Central memory CD4-positive, alpha-beta T cell (primary cell): ENCODE measurements at places on chromosomes 5 and 9.
A peak's percentile ranks its signal among the peaks of the same experiment; 100 is the strongest.

- no peak for DNase-seq
Measured at GRCh38 chr9:120438836-120439546, 141.0 kb downstream of the CDK5RAP2 start.

GRCh38 chr5:175447571-175447970 is 3.6 kb upstream of the DRD1 start:
- no peak for DNase-seq

- no peak for DNase-seq
Measured at GRCh38 chr5:143147902-143148301, 255.6 kb downstream of the NR3C1 start.

- no peak for DNase-seq
Measured at GRCh38 chr5:55134053-55134722, 25.8 kb upstream of the GPX8 start.

- DNase-seq = no peak
Measured at GRCh38 chr9:105176194-105176593, 68.3 kb upstream of the SLC44A1 start.

GRCh38 chr5:74113927-74114326 is 487.9 kb downstream of the ARHGEF28 start:
- DNase-seq = no peak

DNA sequence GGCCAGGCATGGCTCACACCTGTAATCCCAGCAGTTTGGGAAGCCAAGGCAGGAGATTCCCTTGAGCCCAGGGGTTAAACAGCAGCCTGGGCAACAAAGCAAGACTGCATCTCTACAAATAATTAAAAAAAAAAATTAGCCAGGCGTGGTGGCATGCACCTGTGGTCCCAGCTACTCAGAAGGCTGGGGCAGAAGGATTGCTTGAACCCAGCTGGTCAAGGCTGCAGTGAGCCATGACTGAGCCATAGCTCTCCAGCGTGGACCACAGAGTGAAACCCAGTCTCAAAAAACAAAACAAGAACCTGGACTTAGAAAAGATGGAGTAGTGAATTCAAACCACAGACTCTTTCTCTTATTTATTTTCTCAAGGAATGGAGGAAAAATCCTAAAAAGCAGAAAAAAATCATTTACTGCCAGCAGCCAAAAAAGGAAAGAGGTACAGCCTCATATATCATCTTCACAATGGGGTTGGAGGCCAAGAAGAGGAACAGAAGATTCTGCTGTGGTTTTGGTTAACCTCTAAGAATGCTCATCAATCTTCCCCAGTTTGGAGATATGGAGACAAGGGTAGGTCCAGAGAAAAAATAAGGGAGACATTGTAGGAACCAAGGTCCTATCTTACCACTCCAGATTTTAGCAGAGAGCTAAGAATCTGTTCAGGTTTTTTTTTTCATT is 40.0 kb upstream of the MYO10 start:
- DNase-seq = no peak

DNA sequence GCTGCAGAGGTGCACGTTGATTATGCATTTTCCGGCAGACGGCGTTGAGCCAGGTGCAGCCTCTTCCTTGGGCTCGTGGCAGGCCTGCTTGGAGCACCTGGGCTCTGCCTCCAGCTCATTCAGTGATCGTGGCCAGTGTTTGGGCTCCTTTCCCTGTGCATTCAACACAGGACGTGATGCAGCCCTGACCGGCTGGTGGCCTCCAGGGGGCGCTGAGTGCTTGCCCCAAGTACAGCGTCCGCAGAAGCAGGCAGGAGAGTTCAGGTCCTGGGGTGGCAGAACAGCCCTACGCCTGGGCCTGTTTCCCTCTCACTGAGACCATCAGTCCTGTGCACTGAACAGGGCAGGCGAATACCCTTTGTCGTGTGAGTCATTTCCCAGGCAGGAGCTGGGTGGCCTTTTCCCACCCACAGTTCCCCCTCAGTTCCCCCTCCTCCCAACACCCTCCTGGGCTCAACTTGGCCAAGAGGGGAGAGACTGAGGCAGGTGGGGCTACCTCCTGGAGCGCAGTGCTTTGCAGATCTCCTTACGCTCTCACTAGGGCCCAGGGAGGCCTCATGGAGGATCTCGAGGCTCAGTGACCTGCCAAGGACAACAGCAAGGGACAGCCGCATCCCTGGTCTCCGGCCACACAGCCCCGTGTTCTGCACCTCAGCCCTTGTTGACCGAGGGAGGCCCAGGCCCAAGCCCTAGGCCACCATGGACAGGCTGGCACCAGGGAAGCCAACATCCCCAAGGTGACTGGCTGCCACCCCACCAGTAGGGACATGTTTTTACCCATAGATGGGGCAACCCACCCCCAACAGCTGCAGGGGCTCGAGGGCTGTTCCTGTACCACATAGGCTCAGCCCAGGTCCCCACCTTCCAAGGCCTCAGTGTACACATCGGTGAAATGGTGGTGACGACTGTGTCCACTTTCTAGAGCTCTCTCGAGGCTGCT is 52.9 kb downstream of the LRSAM1 start:
- DNase-seq = peak; percentile 65

DNA sequence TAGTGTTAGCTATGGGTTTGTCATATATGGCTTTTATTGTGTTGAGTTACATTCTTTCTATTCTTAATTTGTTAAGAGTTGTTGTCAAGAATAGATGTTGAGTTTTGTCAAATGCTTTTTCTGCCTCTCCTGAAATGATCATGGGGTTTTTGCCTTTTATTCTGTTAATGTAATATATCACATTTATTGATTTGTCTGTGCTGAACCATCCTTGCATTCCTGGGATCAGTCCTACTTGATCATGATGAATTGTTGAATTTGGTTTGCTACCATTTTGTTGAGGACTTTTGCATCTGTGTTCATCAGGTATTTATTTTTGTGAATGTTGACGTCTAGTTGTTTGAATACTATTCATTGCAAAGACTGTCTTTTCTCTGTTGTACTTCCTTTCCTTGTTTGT is 23.9 kb downstream of the RIC1 start:
- DNase-seq = no peak

GRCh38 chr9:100474082-100474923 is 1.4 kb downstream of the TMEFF1 start:
- DNase-seq = no peak

DNA sequence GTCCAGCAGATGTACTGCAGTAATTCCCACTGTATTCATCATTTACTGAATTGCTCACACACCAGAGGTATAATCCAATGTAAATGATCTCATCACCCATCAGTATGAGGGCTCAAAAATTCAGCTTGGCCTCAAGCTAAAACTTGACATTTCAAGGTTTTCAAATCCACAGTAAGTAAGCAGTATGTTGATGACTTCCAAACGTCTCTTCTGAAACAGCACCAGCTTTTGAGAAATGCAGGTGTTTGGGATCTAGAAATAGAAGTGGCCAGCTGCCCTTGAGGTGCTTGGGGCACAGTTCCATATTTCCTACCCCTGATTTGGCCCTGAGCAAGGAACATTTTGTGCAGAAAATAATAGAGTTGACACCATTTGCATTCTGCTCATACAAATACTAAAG is 388.0 kb upstream of the TUSC1 start:
- no peak for DNase-seq

DNA sequence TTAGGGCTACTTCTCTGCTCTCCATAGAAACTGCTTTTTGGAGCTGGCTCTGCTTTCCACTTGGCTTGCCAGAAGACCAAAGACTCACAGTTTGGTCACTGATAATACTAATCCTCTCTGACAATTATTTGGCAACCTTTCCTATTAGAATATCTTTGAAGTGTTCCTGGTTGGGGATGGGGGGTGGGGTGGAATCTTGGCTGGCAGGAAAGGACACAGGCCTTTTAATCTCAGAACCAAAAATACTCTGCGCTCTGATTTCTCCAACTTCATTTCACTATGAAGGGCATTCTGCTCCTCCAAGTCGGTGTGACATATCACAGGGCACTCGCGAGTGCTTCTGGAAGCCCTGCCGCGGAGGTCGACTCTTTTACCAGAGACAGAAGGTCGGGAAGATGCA is 1329.0 kb upstream of the WWC1 start:
- no peak for DNase-seq

DNA sequence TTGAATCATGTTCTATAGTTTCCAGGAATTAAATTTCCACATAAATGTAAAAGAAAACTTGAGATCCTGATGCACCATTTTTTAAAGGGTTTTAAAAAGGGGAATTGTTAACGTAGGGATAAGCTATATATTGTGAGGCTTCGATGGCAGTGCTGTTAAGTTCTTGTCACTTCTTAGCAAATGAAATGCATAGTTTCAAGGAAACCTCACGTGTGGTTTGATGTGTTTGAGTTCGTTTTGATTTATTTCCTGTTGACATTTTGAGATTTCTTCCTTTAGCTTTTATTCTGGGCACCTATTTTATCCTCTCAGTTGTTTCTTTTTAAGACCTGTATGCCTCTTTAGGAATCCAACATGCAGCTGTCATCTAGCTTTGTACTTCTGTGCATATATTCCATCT is 301.0 kb downstream of the DOCK8 start:
- peak; percentile 25 for DNase-seq

- no peak for DNase-seq
Measured at GRCh38 chr9:124220946-124221451, 36.8 kb upstream of the NEK6 start.

GRCh38 chr9:138045541-138046490 is 168.2 kb downstream of the CACNA1B start:
- no peak for DNase-seq

DNA sequence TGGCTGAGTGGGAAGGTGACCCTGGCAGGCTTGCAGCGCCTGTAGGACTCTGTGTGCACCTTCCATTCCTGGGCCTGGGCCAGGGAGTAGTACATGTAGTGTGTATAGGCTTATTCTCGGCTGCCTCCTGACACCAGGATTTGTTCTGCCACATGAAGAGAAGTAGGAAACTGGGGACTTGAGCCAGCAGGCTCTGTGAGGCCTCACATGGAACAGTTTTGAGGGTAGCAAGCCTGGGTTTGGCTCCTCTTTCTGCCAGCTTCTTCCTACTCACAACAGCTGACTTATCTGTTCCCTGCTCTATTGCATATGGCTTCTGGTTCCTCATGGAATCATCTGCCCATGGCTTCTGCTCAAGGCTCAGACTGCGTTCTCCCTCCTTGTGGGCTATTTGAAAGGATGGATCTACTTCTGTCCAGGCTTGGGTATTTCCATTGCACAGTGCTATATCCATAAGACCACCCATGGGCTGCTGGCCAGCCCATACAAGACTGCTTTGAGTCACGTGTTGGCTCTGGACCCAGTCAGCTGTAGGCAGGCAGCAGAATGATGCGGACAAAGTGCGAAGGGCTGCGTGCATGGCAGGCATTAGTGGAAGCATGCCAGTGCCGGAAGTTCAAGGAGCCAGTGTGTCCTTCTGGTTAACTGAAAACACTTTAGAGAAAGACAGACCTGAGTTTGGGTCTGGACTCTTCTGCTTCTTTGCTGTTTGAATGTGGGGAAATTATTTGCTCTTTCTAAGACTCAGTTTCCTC is 11.0 kb upstream of the INSYN2B start:
- DNase-seq = no peak

GRCh38 chr5:14895301-14895700 is 23.7 kb upstream of the ANKH start:
- no peak for DNase-seq
